ENCODE measurements at places on chromosomes 2 and 18. TPM values are rescaled to one million over a fixed set of nuclear protein-coding genes. Genes with fewer than 3 reads are reported as not detected.

SERPINE2 gene
- polyA plus RNA-seq: 8.3 TPM

COPS8 gene
- polyA plus RNA-seq: 30.4 TPM

SPC25 gene
- 4.7 TPM for polyA plus RNA-seq

PREB gene
- polyA plus RNA-seq: 37.3 TPM

MPP4 gene
- polyA plus RNA-seq: 0.46 TPM

- H3K27me3 ChIP-seq: no peaks in the 10 kb centered on the region
- no peak overlapping the region for H3K4me3 ChIP-seq
- no peaks in the 10 kb centered on the region for H3K4me1 ChIP-seq
- H3K27ac ChIP-seq: no peak overlapping the region
Observed at GRCh38 chr18:70028084-70028483, 80.4 kb upstream of the CD226 start.

GRCh38 chr2:30678410-30679137, 128.7 kb downstream of the CAPN13 start:
- H3K36me3 ChIP-seq: no peaks in the 10 kb centered on the region
- H3K27me3 ChIP-seq: no peaks in the 10 kb centered on the region

DNA sequence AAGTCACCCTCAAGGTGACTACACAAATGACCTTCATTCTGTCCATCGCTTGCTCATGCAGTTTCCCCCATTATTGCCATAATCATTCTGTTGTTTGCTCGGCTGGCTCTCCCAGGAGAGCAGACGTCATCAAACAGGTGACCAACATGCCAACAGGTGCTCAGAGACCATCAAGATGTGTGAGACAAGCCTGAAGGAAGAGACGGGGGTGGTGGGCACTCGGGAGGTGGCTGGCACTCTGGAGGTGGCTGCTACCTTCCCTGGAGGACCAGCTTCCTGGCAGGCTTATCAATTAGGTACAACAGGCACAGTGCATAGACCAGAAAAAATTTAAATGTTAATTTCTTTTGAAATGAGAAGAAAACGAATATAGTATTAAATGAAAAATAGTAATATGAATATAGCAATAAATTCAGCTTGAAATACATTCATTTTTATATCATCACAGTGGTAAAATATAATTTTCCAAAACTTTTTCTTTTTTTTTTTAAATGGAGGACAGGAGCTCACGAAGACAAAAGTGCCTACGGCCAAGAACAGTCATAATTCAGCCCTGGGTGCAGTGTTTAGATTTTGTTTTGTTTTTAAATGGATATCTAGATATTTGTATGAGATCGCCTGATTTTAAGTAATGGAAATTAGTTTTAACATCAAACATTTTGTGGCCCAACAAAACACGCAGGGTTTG, 16.9 kb upstream of the HAAO start:
- H3K27me3 ChIP-seq: no peaks in the 10 kb centered on the region
- H3K4me3 ChIP-seq: peak overlapping the region; percentile 49
- peaks cover 16% of the 10 kb centered on the region for H3K4me1 ChIP-seq
- DNase-seq: peak; percentile 83
- H3K27ac ChIP-seq: peak overlapping the region; percentile 99
- no peaks in the 10 kb centered on the region for H3K36me3 ChIP-seq

DNA sequence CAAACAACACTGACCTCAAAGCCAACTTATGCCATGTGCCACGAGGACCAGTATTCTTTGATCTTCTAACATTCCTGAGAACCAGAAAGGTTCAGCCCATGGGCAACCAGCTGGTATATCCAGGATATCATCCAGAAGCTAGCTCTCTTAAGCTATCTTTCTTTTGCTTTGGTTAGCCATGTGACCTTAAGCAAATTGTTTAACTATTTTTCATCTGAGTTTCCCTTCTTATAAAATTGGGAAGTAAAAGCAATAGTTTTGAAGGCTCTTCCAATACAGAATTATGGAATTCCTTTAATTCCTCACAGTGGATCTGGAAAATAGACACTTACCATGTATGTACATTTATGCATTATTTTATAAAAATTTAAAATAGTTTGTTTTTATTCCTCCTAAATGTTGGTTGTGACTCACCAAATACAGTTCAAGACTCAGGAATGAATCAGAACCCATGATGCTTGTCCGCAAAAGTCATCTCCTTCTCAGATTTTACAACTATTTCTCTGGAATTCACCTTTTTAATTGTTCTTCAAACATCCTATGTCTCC, 435.7 kb downstream of the ZEB2 start:
- H3K4me3 ChIP-seq: no peak overlapping the region
- no peaks in the 10 kb centered on the region for H3K4me1 ChIP-seq
- no peak overlapping the region for H3K27ac ChIP-seq

DNA sequence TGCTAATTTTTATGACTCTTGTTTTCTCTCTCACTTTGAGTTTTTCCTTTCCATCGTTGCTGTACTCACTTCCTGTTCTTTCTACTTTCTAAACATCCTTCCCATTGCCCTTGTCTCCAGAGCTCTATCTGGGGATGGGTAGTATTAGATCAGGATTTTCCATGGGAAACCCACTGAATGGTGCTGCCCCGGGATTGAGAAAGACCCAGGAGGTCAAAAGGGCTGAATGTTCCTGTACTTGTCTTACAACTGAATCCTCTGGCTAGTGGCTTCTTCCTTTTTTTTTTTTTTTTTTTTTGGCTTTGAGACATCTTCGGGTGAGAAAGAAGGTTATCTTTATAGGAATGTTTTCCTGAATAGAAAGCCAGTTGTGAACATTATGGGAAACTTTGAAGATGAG, 364.8 kb upstream of the SLC14A2 start:
- H3K36me3 ChIP-seq: no peaks in the 10 kb centered on the region
- no peak for DNase-seq
- no peak overlapping the region for H3K27ac ChIP-seq
- no peak overlapping the region for H3K4me3 ChIP-seq

DNA sequence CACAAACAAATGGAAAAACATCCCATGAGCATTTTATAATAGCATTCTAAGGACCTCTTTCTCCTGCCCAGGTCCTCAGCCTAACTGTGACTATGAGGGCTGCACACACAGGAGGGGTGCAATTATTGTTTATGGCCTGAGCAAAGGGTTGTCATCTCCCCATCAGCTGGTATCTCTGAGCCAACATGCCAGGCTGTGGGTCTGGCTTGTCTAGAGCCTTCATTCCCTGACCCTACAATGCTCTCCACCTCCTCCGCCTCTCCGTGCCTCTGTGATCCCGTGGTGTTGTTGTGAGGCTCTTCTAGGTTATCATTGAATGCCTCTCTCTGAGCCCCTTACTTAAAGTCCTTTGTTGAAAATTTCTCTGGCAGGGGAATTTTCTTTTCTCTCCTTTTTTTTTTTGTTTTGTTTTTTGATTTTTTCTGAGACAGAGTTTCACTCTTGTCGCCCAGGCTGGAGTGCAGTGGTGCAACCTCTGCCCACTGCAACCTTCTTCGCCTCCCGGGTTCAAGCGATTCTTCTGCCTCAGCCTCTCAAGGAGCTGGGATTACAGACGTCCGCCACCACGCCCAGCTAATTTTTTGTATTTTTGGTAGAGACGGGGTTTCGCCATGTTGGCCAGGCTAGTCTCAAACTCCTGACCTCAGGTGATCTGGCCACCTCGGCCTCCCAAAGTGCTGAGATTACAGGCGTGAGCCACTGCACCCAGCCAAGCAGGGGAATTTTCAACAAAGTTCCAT, 126.4 kb downstream of the SMAD7 start:
- DNase-seq: peak; percentile 9
- H3K27ac ChIP-seq: no peak overlapping the region
- no peak overlapping the region for H3K4me3 ChIP-seq
- H3K4me1 ChIP-seq: peaks cover 24% of the 10 kb centered on the region
- H3K27me3 ChIP-seq: no peaks in the 10 kb centered on the region

- H3K27ac ChIP-seq: no peak overlapping the region
- H3K27me3 ChIP-seq: no peaks in the 10 kb centered on the region
- DNase-seq: no peak
- no peaks in the 10 kb centered on the region for H3K36me3 ChIP-seq
- H3K4me3 ChIP-seq: no peak overlapping the region
Observed at GRCh38 chr2:119735565-119735964, 24.2 kb upstream of the PTPN4 start.

DNA sequence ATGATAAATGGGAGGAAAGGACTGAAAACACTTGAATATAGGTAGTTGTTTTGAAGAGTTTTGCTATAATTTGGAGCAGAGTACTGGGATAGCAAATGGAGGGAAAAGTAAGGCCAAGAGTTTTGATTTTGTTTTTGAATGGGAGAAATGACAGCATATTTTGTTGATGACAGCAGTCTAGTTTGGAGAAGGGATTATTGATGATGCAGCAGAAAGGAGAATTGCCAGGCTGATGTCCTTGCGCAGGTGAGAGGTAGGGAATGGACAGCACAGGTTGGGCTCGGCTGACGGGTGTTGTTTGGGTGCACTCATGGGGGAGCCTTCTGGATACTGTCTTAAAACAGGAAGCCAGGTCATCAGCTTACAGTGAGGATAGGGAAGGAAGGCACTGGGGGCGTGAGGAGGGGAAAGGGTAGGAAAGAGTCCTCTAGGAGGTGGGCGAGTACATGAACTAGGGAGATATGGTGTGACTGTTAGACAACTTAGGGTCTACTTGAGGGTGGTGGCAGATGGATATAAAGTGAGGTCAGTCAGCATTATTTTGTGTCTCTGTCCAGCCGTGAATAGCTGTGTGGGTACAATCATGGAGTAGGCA, 10.4 kb downstream of the NCAPH start:
- H3K27me3 ChIP-seq: no peaks in the 10 kb centered on the region
- DNase-seq: no peak
- H3K36me3 ChIP-seq: no peaks in the 10 kb centered on the region
- H3K4me1 ChIP-seq: no peaks in the 10 kb centered on the region

GRCh38 chr18:25350489-25351251, 1.3 kb downstream of the ZNF521 start:
- H3K4me1 ChIP-seq: peaks cover 18% of the 10 kb centered on the region
- peak overlapping the region; percentile 90 for H3K27ac ChIP-seq
- no peak for DNase-seq
- peak overlapping the region; percentile 58 for H3K4me3 ChIP-seq

DNA sequence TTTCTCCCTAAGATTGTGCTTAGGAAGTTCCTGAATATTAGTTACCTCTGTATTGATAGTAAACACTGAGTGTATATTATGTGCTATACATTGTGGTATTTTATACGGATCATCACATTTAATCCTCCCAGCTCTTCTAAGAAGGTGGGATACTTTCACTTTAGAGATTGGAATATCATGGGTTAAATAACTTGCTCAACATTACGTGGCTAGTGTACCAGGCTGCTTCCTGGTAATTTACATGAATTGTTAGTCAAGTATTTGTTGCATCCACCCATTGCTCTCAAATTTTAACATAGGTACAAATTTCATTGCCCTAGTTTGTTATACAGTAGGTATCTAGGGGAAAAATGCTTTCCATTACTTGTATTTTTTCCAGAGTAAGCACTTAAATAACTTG, 21.4 kb downstream of the FAM98A start:
- H3K27me3 ChIP-seq: no peaks in the 10 kb centered on the region
- no peak overlapping the region for H3K27ac ChIP-seq
- DNase-seq: no peak
- no peaks in the 10 kb centered on the region for H3K36me3 ChIP-seq
- no peaks in the 10 kb centered on the region for H3K4me1 ChIP-seq
- H3K4me3 ChIP-seq: no peak overlapping the region
